Osteoblast (primary cell): ENCODE measurements at places on chromosomes 16 and 17. TPM values are rescaled to one million over a fixed set of nuclear protein-coding genes. Genes with fewer than 3 reads are reported as not detected.

Gene FAAP100
- 43.0 and 44.5 TPM in 2 replicates for total RNA-seq

Gene PLXDC1
- total RNA-seq: 2.9 and 3.8 TPM in 2 replicates

Gene ZNF764
- total RNA-seq: 5.3 and 7.6 TPM in 2 replicates

Gene CD300C
- under 0.01 TPM in 1 of 2 replicates, not detected in the other for total RNA-seq

Gene MYL4
- total RNA-seq: 0.72 TPM in 1 of 2 replicates, not detected in the other

Gene CEP295NL
- total RNA-seq: 2.5 and 5.3 TPM in 2 replicates

Gene ASPA
- 0.36 and 0.59 TPM in 2 replicates for total RNA-seq

DNA sequence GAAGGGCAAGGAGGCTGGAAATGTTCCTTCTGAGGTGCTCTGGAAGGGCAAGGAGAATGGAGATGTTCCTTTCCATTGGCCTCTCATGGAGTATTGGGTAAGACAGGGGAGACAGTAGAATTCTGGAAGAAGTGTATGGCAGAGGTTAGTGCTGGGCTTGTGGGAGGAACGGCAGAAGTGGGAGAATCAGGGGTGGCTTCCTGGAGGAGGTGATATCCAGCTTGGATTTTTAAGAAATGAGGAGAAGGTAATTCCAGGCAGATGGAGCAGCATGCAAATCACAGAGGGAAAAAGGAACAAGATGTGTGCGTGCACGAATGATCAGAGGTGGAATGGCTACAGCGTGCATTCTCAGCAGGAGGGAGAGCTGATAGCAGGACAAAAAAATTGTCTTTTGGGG, 45.1 kb upstream of the ASIC2 start:
- DNase-seq: no peak

DNA sequence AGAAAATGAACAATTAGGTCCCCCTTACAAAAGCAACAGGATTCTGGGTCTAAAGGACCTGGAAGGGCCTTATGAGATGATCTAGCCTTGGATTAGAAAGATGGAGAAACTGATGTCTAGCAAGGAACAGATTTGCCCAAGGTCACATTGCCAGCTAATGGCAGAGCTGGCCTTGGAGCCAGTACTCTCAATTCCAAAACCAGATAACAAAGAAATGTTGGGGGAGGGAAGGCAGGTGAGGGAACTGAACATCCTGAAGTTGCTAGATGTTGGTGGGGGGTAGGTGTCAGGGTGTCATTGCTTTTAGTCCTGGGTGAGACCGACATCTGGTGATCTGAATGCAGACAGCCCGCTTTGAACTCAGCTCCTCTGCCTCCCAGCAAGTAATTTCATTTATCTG, 11.3 kb upstream of the ZNF423 start:
- peak; percentile 74 for DNase-seq

DNA sequence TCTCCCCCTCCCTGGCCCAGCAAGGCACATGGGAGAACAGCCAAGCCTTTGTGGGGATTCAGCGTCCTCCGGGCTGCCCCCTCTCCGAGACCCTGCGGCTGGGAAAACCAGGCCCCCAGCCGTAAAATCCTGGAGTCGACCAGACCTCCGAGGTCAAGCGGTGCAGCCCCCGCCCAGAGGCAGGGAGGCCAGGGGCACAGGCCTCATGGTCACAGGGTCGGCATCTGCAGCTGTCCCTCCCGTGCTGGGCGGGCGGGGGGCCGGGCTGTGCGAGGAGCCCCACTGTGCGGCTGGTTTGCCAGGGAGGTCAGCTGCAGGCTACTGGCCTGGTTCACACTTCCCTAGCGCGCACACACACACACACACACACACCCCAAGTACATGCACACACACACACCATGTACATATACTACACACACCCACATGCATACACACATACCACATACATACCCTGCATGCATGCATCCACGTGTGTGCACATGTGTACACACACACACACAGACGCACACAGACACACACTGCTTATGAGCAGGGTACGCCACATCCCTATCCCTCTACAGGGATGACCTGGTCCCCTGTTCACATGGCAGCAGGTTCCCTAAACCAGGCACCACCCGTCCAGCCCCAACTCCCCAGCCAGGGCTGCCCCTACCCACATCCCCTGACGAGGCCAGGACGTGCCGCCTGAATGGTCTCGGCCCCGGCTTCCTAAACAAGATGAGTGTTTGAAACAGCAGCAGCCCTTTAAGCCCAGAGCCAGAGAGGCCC, 108.9 kb upstream of the CIBAR2 start:
- DNase-seq: no peak

DNA sequence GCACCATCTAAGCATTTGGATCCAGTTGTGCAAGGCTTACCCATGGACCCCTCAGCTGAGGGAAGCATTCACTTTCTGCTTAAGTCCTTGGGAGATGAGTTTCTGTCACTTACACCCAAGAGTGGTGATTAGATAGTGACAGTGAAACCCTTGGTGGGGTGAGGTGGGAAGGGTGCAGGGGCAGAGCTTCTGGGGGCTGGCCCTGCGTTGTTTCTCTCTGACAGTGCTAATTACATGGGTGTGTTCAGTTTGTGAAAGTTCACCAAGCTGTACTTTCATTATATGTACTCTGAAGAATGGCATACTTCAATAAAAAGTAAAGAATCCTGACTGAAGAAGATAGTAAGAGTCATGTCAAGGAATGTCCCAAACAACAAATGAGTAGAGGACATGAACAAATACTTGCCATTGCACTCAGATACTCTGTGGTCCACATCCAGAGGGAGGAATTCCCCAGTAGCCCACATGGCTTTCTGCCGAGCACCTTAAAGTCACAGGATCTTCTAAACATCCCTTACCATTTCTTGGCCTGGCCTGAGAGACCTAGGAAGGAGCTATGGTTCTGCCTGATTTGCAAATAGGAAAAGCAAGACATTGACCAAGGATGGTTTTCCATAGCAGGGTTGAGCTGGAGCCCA, 8.4 kb downstream of the CHST6 start:
- no peak for DNase-seq

DNA sequence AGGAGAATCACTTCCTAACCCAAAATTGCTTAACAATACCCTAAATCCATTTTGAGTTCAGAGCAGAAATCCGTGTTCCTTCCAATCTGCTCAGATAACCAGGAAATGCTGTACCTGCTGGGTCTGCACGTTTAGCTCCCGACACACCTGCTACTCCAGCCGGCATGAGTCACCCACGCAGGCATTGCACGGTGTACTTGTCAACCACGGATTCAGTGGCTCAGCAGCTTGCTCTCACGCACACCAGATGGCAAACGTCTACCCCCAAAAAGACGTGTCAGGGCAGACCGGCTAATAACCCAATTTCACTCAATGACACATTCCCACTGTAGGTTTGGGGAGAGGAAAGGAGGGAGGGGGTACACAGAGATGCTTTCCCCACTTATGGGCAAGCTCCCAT, 468.1 kb downstream of the SOX9 start:
- DNase-seq: peak; percentile 73

DNA sequence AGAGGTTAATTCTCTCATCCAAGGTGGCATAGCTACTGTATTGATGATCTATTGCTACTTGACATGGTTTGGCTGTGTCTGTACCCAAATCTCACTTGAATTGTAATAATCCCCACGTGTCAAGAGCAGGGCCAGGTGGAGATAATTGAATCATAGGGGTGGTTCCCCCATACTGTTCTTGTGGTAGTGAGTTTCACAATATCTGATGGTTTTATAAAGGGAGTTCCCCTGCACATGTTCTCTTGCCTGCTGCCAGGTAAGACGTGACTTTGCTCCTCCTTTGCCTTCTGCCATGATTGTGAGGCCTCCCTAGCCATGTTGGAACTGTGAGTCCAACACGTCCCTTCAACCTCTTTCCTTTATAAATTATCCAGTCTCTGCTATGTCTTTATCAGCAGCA, 22.9 kb upstream of the CPPED1 start:
- DNase-seq: no peak

GRCh38 chr16:13823501-13823900, 96.5 kb upstream of the ERCC4 start:
- DNase-seq: no peak
